ENCODE measurements at places on chromosomes 2 and 18.

DNA sequence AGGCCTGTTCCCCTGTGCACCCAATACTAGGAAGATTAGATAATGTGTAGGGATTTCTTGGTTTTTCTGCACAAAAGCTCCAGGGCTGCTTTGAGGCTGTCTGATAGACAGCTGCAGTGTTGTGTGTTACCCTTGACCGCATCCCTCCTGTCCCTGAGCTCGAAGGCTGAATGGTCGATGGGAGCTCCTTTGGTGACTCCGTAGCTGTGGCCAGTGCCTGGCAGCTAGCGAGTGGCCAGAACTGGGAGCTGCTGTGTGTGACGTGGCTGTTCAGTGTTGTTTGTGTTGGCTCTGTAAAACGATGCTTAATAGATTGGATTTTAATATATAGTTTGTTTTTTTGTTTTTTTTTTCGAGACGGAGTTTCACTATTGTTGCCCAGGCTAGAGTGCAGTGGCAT is 170.0 kb downstream of the AGAP1 start:
- DNase-seq = no peak

DNA sequence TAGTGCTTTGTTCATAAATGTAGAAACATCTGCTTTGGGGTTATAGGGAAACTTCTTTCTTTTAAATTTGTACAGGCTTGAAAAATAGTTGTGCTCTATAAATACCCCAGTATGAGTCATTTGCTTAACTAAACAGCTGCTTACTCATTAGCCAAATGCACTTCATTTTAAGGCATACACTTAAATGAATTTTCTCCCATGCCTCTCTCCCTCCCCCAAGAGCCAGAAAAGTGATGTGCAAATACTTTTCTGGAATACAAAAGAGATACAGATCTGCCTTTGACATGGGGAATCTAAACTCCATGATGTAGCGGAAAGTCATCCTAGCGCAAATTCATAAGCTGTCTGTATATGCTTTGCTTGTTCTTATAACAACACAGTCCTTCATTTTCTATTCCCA is 469.4 kb downstream of the DLGAP1 start:
- no peak for DNase-seq

GRCh38 chr2:43803113-43803512 is 29.3 kb downstream of the DYNC2LI1 start:
- DNase-seq = no peak

DNA sequence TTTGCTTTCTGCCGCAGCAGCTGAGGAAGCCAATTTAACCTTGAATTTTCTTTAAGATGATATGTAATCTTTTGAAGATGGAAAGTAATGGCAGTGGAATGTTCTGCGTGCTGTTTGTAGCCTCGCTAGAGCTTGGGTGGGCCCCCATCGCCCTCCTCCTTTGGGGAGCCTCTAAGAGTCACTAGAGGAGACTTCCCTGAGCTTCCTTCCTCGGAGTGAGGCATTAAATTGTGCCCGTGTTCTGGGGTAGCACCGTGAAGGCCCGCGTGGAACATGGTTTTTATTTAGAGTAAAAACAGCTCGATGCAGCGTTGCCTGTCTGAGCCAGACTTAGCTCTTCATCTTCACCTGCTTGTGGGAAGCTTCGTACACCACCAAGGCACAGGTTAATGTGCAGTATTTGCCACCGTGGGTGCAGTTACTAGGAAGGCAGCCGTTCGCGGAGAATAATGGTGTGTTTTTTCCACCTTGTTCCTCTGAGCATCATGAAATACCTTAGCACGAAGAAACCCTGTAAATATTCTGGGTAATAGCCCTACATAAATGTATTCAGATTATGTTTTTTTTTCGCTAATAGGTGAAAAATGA is 38.5 kb downstream of the NCK2 start:
- DNase-seq = no peak

DNA sequence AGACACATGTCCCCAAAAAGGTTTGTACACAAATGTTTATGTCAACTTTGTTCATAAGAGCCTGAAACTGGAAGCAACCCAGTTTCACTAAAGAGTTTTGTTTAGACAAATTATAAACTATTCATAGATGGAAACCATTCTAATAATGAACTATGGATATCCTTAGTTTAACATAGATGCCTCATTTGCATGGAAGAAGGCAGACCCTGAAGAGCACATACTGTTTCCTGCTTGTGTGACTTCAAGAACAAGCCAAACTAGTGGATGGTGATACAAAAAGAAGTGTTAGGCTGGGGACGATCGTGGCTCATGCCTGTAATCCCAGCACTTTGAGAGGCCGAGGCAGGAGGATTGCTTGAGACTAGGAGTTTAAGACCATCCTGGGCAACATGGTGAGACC is 48.1 kb downstream of the ACOXL start:
- no peak for DNase-seq

- no peak for DNase-seq
Observed at GRCh38 chr18:70333316-70333715, 44.5 kb downstream of the SOCS6 start.

DNA sequence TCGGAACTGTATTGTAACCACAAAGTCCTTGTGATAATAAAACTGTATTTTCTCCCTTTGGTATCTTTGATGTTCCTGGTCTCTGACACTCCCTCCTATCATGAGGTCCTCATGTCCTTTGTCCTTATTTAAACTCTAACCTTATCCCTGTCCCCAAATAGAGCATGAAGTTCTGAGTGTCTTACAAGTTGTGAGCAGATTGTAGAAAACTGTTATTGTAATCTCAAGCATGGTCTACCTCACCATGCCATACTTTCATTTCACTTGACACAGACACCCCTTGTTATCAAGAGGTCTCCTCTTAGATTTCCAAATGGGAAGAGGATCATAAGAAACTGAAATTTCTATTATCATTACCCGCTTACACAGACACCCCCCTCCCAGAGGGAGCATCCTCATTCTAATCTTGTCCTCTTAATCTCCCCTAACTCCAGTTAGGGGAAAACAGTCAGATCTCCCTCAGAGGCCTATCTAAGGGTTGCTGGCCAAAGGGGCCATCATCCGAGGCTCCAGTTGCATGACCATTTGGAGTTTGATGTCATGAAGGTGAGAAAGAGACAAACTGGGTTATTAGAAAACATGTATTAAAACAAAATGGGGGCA is 29.0 kb downstream of the MYO3B start:
- no peak for DNase-seq

- DNase-seq = no peak
Observed at GRCh38 chr2:111251711-111252110, 131.0 kb downstream of the BCL2L11 start.

DNA sequence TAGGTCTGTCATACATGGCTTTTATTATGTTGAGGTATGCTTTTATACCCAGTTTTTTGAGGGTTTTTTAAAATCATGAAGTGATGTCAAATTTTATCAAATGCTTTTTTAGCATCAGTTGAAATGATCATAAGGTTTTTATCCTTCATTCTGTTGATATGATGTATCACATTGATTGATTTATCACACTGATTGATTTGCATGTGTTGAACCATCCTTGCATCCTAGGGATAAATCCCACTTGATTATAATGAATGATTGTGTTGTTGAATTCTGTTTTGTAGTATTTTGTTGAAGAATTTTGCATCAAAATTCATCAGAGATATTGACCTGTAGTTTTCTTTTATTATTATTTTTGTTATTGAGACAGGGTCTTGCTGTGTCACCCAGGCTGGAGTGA is 68.2 kb downstream of the LIMS1 start:
- DNase-seq = no peak

GRCh38 chr2:144137705-144138428 is 382.1 kb downstream of the ZEB2 start:
- DNase-seq = no peak

- DNase-seq = no peak
Observed at GRCh38 chr2:154375579-154375931, 322.9 kb upstream of the KCNJ3 start.

DNA sequence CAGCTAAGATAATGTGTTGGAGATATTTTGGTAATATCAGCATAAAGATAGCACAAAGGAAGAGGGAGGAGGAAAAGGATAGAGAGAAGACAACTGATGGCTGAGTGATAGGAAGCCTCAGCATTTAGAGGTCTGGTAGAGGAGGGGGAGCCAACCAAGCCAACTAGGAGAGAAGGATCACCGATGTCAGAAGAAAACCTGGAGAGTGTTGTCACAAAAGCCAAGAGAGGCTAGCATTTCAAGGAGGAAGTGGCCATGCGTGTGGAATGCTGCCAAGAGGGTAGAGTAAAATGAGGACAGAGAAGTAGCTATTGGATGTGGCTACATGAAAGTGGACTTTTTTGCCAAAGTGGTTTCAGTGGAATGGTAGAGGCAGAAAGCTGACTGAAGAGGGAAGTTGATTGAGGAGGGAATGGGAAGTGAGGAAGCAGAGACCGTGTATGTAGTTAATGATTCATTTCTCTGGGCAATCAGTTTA is 34.3 kb downstream of the LCLAT1 start:
- no peak for DNase-seq

DNA sequence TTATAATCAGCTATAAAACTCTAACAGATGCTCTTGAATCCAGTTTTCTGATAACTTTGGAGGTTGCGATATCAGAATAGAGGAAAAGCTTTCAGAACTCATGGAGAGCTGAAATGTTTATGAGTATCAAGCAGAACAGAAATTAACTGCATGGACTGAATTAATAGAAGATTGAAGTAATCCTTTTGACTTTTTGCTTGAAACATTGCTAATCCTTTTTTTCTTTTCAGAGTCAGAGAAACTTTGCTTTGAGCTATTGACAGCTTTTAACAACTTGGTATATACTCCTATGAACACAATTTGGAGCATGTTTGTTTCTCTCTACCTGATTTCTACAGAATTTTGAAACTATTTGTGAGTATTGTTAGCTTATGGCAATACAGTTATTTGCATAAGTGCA is 1254.8 kb downstream of the LRP1B start:
- DNase-seq = no peak

DNA sequence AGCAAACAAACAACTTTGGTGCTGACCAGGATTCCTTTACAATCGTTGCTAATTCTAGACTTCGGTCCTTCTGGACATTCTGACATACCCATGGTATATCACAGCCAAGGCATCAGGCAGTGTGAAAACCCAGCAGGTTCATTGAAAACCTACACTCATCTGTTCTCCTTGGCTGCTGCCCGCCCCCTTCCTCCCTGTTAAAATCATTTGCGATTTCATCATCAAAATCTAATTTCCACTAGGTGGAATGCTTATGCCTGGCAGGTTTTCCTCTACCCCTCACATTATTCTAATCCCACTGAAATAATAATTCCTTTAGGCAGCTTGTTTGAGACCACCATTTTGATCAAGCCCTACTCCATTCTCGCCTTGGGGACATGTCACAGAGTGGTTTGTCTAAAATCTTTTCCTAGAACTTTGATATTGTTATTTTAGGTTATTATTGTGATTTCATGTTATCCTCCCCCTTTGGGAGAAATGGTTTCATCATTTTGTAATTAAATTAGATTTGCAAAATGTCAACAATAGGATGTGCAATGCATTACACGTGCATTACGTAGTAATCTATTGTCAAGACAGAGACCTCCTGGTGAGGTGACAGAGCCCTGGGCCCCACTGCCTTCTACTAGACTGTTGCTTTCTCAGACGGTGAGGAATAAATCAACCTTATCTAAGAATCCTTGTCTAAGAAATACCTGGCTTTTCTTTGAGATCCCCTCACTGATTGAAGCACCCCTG is 31.0 kb upstream of the ASPRV1 start:
- DNase-seq = no peak

DNA sequence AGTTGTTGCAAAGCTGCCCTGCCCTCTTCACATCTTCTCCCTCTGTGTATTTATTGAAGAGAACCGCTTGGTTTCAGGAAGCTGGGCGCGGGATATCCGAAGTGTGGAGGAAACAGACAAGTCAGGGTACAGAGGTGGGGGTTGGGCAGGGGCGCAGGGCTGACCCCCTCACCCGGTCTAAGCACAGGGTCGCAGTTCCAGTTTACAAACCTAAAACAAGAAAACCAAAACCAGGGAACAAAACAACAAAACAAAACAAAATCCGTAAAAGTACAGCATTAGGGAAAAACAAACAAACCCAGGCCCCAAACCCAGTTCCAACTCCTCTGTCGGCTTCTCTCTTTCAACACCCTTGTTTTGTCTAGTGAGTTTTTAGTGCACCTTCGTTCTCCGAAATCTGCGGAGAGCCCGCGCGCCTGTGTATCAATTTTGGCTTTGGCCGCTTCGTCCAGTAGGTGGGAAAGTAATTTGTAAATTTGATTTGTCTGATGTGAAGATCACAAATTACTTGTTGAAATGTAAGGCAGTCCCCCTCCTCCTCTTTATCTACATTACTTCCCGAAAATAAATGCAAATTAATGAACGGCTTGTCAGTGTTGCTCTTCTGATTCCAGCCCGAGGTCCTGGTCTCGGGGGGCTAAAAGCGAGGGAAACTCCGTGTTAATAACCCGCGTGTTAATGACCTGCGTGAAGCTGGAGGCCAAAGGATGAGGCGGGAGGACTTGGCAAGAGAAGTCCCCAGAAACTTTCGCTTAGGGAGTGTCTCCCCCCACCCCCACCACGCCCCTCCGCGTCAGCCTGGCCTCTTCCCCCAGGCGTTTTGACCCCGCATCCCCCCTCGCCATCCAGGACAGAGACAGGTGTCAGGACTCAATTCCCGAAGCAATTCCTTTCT is 6.9 kb downstream of the OTX1 start:
- no peak for DNase-seq

GRCh38 chr2:99611786-99612185 is 122.0 kb upstream of the REV1 start:
- DNase-seq = no peak

DNA sequence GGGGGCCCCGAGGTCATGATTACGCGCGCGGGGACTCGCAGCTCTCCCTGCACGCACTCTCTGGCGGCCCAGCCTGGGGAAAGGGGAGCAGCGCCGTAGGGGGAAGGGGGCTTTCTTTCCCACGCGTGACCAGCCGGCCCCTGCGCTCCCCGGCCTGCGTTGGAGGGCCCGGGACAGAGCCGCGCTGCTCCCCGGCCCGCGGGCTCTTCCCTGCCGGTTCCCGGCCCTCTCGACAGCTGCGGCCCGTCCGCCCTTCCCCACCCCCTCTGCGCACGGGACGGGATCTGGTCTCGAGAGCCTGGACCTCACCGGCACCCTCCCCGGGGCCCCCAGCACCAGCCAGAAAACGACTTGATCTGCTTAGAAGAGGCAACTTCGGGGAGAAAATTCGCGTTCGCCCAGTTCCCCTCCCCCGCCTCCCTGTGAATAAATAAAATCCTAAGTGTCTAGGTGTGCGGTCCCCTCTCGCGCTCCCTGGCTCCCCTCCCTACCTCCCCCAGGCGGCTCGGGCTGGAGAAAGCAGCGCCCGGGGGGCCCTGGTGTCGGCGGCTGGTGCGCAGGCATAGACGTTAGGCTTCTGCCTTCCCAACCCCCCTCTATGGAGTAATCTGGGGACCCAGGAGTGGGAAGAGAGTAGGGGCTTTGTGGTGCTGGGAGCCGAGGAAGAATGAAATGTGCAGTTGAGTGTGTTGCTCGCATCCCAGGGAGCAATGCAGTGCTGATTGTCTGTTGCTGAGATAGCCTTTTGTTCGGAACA is 803 bp upstream of the FIGN start:
- DNase-seq = peak; percentile 89
